Non-pigmented ciliary epithelial cell (primary cell): ENCODE measurements at places on chromosomes 2 and 18.

GRCh38 chr2:205474741-205475415 is 207.4 kb upstream of the NRP2 start:
- DNase-seq: no peak

DNA sequence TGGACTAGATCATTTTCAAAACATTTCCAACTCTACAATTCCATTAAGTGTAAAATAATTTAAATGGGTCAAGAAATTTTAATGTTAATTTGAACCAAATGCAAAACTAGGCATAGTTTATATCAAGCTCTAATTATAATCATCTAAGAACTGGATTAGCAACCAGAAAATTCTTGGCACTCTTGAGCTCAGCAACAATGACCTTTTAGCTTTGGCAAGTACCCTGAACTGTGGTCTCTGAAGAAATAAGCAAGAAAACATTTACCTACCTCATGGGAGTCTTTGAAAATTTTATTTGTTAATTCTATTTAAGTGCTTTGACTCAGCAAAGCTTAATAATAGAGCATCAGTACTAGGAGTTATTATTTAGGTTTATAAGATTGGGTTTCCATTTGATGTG is 313.2 kb downstream of the SATB2 start:
- no peak for DNase-seq

DNA sequence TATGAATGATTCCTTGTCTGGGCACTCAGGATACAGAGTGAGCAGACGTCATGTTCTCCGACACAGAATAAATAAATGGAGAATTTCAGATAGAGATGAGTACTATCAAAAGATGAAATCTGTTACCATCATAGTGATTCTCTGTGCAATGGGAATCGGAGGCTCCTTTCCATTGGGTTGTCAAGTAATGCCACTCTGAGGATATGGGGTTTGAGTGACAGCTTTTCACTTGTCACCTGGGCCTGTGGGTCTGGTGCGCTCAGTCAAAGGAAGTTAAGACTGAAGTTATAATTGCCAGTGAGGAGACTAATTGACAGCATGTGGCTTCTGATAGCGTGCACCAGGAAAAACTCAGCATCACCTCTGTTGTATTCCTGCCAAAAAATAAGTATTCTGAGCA is 387.2 kb downstream of the SOX11 start:
- DNase-seq: no peak

DNA sequence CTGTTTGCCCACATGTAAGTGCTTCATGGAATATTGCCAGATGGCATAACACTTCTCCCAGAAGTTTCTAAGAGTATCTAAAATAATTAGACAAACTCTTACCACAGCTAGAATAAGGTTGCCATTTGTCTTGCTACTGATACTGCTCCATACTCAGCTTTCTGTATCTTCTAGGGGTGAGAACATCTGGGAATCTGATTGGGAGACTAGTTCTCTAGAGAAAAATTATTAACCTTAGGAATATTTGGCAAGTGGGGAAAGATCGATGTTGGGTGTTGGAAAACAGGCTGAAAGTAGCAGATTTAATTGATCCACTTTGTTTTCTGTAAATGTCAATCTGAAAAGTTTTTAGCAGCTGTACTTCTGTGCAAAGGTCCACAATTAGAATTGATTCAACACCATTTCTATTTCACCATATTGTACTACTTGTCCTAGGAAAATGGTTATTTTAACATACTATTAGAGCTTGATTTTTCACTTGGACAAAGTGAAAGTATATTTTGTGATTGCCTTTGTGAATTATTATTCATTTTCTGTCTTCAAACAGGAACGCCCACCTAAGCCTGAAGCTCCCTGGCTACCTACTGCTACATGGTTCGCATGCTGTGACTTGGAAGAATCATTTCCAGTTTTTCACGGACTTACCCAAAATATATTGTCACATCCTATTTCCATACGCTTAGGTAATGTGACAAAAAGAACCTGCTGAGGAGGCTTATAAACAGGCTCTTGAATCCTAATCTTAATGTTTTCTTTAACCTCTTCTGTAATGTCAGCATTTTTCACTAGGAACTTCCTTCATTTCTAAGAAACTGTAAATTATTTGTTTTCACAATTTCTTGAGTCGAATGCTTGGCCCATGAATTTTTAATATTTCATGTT is 147.7 kb downstream of the TRABD2A start:
- no peak for DNase-seq

- no peak for DNase-seq
These were observed 59.9 kb upstream of the KCNE4 start for GRCh38 chr2:222992137-222992536.

DNA sequence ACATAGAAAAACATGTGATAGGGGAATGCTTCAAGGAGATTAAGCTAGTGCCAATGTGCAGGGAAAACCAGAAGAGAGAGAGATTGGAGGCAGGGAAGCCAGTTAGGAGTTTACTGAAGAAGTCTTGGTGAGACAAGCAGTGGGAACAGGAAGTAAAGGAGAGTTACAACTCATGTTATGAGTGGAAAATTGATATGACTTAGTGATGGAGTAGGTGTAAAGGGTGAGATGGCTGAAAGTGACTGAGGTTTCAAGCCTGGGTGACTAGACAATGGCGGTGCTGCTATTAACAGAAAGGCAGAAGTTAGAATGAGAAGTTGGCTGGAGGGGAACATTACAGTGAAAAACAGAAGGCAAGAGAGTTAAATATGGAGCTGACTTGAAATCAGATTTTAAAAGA is 16.5 kb downstream of the DOK1 start:
- DNase-seq: no peak

- DNase-seq: no peak
These were observed 83.7 kb upstream of the ZNF516 start for GRCh38 chr18:76578571-76579300.

DNA sequence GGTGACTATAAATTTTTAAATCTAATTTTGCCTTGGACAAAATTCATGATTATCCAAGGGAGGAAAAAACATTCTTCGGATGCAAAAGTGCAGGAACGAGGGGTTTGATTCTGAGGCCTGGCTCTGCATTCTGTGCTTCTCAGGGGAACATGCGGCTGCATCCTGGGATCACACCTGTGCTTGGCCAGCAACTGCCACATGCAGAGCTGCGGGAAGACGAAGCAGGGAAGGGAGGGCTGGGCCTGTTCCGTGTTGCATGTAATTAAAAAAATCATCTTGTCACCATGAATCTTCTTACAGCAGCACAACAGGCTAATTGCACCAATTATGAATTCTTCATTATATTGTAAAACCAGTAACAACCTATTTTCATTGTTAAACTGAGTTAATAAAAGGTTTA is 158.0 kb upstream of the ALKAL2 start:
- no peak for DNase-seq

- DNase-seq: no peak
These were observed 85.7 kb upstream of the UNC80 start for GRCh38 chr2:209685963-209686362.

DNA sequence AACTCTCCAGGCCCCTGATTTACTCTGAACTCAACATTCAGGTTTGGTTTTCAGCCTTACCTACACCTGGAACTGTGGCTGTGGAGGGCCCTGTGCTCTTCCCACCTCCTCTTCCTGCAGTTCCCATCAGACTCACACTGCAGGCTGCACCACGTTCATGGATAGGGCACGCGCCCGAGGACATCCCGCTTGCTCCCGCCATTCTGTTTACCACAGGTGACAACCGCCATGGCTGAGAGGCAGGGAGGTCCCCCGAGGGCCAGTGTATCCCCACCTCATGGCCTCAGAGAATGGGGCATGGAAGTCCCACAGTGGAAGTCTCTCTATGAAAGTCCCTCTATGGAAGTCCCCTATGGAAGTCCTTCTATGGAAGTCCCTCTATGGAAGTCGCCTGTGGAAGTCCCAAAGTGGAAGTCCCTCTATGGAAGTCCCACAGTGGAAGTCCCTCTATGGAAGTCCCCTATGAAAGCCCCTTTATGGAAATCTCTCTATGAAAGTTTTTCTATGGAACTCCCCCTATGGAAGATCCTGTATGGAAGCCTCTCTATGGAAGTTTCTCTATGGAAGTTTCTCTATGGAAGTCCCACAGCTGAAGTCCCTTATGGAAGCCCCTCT is 358.4 kb upstream of the SALL3 start:
- no peak for DNase-seq

DNA sequence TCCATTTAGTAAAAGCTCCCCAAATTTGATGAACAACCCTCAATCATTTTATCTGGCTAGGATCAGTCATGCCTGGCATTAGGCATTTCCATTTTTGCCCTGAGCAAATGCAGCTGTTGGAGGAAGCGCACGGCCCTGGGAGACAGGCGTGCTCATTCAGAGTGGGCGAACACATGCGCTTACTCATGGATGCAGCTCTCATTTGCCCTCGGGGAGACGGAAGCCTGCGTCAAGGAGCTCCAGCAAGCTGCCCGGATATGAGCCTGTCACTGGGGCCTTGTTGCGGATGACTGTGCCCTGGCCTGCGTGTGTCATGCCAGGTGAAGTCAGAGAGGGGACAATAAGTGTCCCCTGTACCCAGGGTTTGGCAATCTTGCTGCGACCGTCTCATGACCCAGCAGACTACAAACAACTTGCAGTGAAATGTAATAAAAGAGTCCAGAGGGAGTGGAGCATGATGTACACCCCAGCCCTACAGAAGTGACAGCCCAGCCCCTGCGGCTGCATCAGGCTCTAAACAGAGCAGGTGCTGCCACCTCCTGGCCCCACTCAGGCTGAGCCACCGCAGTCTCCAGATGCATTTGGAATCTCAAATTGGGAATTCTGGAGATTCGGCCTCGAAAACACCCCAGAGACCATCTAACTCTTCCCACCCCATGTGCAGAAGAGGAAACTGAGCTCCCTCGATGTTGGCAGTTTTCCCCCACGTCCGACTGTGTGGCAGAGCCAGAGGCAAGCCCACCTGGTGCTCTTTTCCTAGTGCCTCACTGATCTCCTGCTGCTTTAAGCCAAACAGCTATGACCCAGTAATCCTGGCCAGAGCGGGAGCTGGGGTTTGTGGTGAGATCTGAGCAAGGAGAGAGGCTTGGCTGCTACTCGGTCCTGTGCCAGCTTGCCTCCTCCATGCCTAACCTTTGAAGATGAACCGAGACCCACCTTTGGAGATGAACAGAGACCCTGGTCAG is 105.0 kb upstream of the ALK start:
- peak; percentile 5 for DNase-seq

- DNase-seq: peak; percentile 80
These were observed 129.2 kb downstream of the IKZF2 start for GRCh38 chr2:213021971-213022899.

GRCh38 chr2:149463328-149464002 is 124.1 kb downstream of the MMADHC start:
- DNase-seq: no peak

DNA sequence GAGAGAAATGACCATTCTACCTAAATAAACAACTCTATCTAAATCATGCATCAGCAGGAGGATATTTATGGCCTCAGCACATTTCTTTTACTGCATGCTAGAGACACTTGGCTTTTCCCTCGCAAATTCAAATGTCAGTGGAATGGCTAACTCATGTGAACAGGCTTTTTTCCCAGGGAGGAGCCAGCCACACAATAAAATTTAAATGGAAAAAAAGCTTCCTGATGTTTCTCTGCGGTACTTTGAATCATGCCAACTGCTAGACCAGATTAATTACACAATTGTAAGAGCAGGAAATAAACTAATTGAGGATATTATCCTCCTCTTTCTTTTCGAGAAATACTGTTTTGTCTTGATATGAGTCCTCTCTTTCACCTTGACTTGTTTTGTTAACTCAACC is 676.3 kb downstream of the IRS1 start:
- no peak for DNase-seq

DNA sequence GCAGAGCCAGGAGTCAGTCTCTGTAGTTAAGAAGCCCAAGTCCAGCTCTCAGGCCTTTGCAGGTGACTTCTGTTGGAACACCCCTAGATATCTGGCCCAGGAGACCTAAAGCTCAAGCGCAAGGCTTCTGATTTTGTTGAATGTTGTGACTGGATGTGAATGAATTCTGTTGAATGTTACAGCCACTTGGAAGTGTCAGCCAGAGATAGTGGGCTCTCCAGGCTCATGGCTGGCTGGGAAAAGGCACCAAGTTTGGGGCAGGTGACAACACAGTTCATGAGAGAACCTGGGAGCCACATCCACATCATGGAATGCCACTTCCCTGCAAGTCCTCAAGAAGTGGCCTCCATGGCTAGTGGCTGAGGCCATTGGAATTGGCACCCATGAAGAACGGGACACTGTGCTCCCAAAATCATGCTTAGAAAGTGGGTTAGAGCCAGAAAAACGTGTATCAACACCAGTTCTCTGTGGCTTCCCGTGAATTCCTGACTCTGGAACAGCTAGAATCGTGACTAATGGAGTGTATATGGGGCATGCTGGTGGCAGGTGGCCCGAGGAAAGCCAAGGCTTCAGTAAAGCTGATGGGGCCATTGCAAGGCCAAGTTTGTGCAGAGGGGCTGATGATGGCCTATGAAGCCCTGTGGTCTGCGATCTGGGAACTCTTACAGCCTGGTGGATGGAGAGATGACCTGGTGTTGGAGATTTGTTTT is 30.2 kb downstream of the EDAR start:
- DNase-seq: no peak

GRCh38 chr2:10495311-10495987 is 47.3 kb upstream of the ODC1 start:
- no peak for DNase-seq

DNA sequence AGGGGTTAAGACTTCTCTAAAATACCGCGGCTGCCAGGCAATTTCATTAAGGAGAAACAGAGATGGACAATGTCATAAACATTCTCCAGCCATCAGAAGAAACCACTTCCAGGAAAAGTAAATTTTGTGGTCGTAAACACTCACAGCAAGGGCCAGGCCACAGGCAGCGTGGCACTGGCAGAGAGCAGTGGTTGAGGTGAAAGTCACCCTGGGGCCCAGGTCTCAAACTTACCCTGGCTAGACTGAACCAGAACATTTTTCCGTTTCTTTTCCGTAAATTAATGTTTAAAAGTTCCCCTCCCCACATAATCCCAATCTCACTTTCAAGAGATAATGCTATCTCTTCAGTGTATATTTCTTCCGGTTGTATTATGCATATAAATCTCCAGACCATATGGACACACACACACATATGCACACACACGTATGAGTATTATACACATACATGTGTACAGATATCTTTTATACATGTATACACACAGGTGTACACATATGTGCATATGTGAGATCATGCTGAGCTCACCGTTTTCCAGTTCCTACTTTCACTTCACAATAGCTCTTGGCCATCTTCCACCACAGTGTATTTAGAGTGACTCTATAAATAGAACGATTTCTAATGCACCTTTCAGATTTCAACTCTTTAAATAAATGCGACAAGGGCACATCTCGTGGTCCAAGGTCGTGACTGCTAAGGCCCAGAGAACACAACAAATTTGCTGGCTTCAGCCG is 90.1 kb downstream of the MALT1 start:
- no peak for DNase-seq

DNA sequence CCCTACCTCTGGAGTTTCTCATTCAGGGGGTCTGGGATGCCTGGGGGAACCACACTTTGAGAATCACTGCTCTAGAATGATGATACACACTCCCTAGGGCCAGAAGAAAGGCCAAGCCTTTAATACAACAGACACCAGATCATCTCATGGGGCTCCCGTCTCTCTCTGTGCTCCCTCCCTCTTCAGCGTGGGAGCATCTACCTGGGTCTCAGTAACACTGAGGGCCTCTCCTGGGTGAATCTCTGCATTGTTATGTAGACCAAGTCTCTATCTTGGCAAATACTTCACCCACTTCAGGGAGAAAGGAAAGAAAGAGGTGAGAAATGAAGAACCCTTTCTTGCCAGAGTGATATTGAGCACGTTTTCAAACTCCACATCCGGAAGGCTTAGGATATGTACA is 146.8 kb upstream of the MSH6 start:
- no peak for DNase-seq
